ENCODE measurements at places on chromosomes 7 and 10. TPM values are rescaled to one million over a fixed set of nuclear protein-coding genes. Genes with fewer than 3 reads are reported as not detected.

GRCh38 chr7:137978464-137979237 is 23.2 kb downstream of the CREB3L2 start:
- H3K27ac ChIP-seq, result peak overlapping the region; percentile 68
- no peaks in the 10 kb centered on the region for H3K27me3 ChIP-seq
- DNase-seq, result peak; percentile 57
- no peaks in the 10 kb centered on the region for H3K36me3 ChIP-seq
- H3K4me3 ChIP-seq, result no peak overlapping the region

The CDK1 gene
- total RNA-seq, result 0.44 TPM

The SKIDA1 gene
- 5.4 TPM for total RNA-seq

- no peaks in the 10 kb centered on the region for H3K27me3 ChIP-seq
- DNase-seq, result no peak
- H3K4me3 ChIP-seq, result no peak overlapping the region
- no peaks in the 10 kb centered on the region for H3K4me1 ChIP-seq
- no peak overlapping the region for H3K27ac ChIP-seq
- H3K36me3 ChIP-seq, result no peaks in the 10 kb centered on the region
Observed at GRCh38 chr7:115047958-115048720, 126.2 kb downstream of the MDFIC start.

The CLDN4 gene
- total RNA-seq, result 0.11 TPM

DNA sequence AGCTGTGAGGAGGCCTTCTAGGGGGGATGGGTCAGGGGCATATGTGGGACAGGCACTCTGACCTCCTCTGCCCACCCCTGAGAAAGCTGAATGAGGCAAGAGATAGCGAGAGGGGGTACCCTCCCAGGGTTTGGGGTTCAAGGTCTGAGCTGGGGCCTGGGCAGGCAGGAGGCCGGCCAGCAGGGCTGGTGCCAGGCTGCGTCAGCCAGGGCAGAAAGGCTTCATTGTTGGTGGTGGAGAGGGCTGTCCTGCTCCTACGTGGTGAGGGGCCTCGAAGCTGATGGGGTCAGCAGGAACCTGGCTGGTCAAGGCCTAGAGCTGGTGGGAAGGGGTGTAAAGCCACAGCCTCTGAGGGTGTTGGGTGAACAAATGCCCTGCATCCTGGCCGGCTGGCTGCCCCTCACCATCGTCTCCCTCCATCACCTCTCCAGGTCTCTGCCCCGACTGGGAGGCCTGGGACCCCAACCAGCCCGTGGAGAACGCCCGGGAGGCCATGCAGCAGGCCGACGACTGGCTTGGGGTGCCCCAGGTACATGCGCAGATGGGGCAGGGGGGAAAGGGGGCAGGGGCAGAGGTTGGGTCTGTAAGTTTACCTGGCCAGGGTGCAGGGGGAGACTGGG is 6.6 kb downstream of the FLNC start:
- DNase-seq, result no peak
- H3K27me3 ChIP-seq, result no peaks in the 10 kb centered on the region
- H3K36me3 ChIP-seq, result peaks cover 25% of the 10 kb centered on the region
- peak overlapping the region; percentile 40 for H3K27ac ChIP-seq

The STK31 gene
- total RNA-seq, result 0.16 TPM

GRCh38 chr7:115572111-115572510 is 458.5 kb downstream of the TFEC start:
- no peak overlapping the region for H3K4me3 ChIP-seq
- no peaks in the 10 kb centered on the region for H3K4me1 ChIP-seq
- no peak overlapping the region for H3K27ac ChIP-seq

- no peak overlapping the region for H3K4me3 ChIP-seq
- H3K27me3 ChIP-seq, result no peaks in the 10 kb centered on the region
- DNase-seq, result no peak
- no peaks in the 10 kb centered on the region for H3K36me3 ChIP-seq
- H3K4me1 ChIP-seq, result peaks cover 80% of the 10 kb centered on the region
Observed at GRCh38 chr7:134811765-134812164, 32.3 kb downstream of the CALD1 start.
